ENCODE measurements at places on chromosomes 5 and 9.

DNA sequence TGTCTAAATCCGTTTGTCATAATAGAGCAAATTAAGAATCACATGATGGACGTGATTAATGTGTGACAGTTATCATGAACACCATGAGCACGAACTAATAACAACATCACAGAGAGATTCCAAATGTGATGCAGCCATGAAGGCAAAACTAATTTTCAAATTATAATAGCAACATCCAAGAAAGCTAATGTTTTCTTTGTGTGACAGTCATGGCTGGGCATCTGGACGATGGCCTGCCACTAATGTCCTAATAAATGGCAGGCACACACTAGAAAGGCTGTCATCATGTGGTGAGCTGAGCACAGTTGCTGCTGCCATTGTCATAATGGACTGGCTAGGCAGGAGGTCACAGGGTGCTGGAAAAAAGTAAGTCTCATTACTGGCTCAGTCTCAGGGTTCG, 280.0 kb upstream of the EFNA5 start:
- no peak for DNase-seq

DNA sequence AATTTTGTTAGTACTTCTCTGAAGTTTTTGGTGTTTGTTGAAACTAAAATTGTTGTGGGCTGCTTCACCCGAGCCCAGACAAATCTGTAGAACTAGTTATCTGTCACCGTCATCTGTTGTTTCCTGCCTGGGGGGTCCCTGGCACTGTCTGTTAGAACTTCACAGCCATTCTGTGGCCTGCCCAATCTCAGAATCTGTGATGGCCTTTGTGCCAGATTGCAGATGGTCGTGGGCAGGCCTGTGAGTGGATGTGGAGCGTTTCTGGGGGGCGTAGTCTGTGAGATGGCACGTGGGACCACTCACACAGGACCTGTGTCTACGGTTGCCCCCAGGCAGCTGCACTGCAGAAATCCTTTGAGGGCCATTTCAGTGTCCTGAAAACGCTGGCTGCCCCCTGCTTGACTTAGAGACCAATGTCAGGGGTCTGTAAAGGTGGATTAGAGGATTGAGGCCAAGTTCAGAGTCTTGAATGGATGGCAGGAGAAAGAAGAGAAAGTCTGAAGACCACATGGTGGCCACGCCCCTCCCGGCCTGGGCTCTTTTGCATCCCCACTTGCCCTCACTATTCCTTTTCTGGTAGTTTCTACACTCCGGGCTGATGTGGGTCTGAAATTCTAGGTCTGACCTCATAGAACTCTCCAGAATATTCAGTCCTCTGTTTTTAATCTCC, 38.3 kb downstream of the TRIO start:
- DNase-seq, result no peak

GRCh38 chr5:91983869-91984268, 600.8 kb upstream of the ARRDC3 start:
- no peak for DNase-seq

- no peak for DNase-seq
These were observed 2.2 kb downstream of the THBS4 start for GRCh38 chr5:80037366-80037765.

DNA sequence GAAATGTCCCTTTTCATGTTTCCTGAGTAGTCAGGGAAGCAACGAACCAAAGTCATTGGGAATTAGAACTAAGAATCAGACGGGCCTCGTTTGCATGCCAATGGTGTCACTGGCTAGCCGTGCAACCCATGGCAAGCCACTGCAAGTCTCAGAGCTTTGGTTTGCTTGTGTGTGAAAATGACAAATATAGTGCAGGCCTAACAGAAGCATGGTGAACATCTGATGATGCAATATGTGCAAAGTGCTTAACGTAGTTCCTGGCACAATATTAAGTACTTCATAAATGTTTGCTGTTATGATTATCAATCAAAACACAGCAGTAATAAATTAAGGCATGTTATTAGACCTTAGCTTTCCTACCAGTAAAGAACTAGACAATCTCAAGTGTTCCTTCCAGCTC, 118.0 kb upstream of the TRIM32 start:
- no peak for DNase-seq

DNA sequence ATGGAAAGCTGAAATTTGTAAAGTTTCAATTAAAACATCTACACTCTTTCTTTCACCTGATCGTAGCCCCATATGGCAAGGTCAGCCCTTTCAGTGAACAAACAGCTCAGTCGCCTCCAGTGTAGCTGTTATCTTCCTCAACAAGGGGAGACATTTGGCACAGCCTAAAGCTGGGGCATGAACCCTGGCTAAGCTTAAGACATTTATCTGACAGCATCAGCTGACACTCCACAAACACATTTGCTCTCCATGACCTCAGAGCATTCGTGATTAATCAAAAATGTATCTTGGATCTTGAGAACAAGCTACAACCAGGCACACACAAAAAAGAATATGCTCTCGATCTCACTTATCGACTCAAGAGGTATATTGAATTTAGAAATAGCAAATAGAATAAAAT, 67.3 kb downstream of the POU5F2 start:
- DNase-seq, result no peak

- DNase-seq, result no peak
These were observed 3.5 kb downstream of the TMCO6 start for GRCh38 chr5:140642718-140643117.

Measured in stimulated activated CD8-positive, alpha-beta memory T cell treated with anti-CD3 and anti-CD28 coated beads, Interleukin-7, amount 100 ng/mL, for 1 hour (primary cell).